ENCODE measurements at places on chromosomes 12 and 14.

DNA sequence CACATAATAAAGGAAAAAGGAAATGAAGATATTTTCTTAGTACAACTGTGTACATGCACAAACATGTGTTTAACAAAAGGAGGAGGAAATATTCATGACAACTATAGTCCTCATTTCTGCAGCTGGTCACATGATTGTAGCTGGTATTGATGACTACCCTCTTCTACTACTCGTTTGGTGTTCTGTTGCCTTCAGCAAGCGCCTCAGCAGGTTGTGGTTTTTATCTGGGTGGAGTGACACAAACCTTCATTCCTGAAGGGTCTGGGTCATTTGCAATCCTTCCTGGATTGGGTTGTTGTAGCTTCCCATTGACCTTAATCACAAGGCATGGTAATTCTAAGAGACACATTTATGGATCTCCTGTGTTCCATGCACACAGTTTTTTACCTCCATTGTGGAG lies 1009.9 kb upstream of the USP15 start:
- no peak for DNase-seq

DNA sequence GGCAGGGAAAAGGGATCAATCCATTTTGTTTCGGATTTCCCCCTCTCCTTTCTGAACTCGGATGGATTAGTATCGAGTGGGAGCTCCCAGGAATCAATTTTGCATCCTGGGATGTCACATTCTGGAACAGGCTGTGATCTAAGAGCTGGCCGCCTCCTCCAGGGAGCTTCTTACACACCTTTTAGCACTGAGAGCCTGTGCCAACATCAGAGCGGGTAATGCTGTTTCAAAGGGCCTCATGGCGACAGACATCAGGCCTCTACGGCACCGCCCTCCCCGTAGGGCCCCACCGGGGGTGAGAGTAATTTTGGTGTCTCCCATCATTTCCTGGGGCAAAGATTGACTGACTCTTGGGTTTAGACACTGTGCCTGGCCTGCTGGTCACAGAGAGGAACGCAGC lies 2.7 kb downstream of the GALNT9 start:
- DNase-seq = no peak

DNA sequence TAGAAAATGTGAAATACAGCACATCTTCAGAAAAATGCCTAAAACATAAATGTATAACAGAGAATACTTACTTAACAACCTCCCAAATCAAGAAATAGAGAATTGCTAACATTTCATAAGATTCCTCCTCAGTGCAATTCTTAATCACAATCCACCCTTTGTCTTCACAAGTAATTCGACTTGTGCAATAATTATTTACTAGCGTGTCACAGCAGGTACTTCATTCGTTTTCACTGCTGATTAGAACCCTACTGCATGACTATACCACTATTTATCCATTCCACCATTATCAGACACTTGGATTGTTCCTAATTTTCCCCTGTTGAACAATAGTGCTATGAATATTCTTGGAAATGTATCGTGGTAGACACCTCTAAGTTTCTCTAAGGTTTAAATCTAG lies 64.9 kb upstream of the BBS10 start:
- DNase-seq = no peak

DNA sequence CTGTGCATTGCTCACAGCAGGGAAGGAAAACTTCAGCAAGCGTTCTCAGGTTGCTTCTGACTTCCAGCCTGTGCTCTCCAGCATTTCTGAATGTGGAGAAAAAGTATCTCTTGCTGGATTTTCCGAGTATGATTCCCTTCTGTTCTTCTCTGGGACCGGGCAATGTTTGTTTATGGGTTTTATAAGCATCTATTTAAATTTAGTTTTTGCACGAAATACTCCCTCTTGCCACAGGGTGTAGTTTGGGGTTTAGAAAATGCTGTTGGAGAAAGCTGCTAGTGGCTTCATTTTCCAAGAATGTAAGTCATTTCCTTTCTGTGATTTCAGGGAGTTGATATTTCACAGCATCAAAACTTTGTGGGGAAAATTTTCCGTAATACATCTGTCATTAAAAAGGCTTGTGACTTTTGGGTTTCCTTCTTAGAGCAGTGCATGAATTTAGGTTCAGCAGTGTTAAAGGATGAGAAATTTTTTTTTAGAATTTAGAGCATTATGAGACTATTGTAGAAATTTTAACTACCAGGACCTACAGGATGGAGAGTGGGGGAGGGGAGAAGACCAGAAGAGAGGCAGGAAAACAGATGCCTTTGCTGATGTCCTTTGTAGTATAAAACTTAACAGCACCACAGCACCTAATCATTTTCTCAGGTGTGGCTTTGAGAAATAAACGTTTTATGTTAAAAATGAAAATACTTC lies 1.5 kb downstream of the FRMD6 start:
- no peak for DNase-seq

- DNase-seq = no peak
Observed at GRCh38 chr12:77116277-77116676, 50.9 kb upstream of the E2F7 start.

GRCh38 chr12:111758120-111758561 lies 8.6 kb upstream of the ALDH2 start:
- DNase-seq = peak; percentile 68

DNA sequence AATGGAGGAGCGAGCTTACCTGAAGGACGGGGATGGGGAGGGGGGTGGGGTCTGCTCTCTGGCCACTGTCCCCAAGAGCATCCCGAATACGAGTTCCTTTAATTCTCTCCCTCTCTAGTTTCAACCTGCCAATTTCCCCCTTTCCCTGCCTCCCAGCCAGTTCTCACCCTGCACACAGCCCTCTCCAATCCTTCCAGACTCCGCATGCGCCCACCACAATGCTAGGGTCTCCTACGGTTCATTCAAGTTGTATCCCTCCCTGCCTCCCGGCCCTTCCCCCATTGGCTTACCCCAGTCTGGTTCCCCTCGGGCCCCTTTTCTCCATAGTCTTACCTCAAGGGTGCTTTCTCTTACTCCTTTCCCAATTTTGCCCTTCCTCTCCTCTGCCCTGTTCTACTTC lies 708 bp upstream of the IGFBP6 start:
- DNase-seq = no peak

All from lower leg skin (tissue), 4 donors.